ENCODE measurements at places on chromosomes 6 and 20.

- DNase-seq = no peak
These were observed 5.4 kb upstream of the HSF2 start for GRCh38 chr6:122394016-122394415.

DNA sequence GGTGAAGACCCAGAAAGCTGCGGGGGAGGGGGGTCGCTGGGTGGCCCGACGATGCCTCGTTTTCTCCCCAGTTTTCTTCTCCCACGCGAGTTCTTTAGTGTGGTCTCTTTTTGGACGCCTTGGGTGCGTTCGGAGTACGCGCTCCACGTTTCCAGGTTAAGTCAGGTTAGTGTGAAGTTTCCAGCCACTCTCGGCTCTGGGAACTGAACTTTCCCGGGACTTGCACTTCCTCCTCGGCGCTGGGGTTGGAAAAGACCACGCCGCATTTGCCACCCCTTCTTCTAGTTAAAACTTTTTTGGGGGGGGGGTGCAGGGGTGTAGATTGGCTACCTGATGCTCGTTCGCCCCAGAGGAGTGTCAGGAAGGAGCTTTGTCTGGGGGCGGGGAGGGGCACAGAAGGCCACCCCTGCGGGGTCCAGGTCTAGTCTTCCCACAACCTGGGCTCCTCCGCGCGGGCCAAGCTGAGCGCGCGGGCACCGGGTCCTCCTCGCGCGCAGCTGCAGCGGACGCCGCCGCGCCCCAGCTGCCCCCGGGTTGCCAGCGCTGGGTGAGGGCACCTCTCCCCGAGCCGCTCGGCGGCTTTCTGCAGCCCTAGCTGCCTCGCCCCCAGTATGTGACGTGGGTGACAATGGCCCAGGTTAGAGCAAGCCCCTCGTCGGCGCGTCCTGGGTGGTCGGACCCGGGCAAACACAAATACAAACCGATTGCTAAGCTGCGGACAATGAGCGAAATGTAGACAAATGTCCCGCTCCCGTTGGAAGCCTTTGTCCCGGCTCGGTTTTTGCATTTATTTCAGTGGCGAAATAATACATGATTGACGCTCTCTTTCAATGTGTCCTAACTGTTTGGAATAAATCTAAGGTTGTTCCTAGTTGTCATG is 1.7 kb upstream of the NKX2-2 start:
- no peak for DNase-seq

- no peak for DNase-seq
These were observed 1.9 kb upstream of the BMP2 start for GRCh38 chr20:6765469-6766058.

DNA sequence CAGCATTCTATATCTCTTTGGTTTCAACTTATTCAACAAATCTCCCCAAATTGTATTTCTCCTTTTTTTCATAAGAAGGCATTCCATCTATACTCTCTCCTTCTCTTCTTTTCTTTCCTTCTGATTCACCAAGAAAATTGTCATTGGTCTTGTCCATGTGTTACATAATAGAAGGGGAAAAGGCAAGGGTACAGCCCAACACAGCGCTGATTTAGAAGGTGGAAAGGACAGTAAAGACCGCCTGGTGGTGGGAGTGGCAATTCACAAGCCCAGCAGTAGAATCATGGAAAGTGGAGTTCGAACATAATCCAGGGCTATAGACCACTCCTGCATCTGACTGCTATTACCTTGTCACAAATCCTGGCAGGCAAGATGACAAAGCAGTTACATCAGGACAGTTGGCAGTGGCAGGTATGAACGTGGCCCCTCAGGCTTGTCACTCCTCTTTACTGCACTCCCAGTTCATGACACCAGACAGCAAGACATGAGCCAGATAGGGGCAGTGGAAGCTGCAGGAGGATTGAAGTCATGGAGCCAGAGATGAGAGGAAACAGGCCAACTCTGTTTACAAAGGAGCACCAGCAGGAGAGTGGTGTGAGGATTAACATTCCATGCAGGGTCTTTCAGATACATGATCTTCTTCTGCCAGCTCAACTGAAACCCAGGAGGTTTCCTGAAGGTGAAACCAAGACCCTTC is 2.1 kb upstream of the TNFAIP3 start:
- no peak for DNase-seq

- no peak for DNase-seq
These were observed 208.6 kb downstream of the MOXD1 start for GRCh38 chr6:132192631-132193030.

DNA sequence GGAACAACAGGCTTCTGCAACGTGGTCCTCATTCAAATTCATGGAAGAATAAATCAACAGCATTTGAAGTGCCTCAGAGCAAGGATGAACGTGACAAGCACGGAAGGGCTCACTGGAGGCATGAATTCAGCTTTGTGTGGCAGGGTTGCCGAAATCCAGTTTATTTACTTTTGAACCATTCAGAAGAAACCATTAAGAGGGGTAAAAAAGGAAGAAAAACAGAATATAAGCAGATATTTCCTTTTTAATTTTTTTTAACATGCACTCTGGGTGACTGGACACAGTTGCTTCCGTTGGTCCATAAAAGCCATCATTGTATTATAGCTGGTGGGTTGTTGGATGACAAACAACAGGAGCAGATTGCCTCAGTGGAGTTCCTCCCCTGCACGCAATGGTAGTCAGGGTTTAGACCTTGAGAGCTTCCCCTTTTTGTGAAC is 17.3 kb upstream of the SNRPB2 start:
- no peak for DNase-seq

GRCh38 chr20:15155848-15156401 is 818.5 kb upstream of the FLRT3 start:
- no peak for DNase-seq

DNA sequence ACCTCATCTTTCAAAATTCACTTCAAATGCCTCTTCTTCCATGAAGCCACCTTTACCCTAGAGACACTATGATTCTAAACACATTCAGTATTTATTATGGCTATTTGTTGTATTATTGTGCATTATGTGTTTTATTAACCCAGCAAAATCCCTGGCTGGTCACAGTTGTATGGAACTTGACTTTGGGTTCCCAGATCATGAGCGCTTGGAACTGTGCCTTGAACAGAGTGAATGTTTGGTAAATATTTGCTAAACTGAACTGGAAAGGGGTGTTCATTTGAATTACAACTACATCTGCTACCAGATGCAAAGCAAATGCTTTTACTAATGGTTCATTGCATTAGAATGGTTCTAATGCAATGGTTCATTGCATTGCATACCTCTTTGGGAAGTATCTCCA is 259.8 kb downstream of the PKHD1 start:
- no peak for DNase-seq

GRCh38 chr6:10901770-10902169 is 14.9 kb downstream of the SYCP2L start:
- no peak for DNase-seq

GRCh38 chr6:154548130-154548830 is 37.8 kb upstream of the CNKSR3 start:
- no peak for DNase-seq

DNA sequence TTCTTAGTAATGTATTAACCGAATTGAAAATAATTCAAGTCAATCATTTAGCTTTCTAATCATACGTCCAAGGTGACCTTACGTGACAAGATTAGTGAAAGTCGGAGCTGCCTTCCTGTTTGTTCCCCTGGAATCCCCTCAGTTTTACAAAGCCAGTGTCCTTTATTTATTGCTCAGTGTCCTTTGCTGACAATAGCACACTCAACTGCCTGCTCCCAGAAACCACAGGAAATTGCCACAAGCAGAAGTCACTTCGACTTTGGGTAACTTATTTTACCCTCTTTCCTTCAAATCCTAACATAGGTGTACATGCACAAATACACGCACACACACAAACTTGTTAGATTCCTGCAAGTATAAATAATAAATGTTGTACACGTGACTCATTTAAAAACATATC is 1167.7 kb upstream of the ADGRB3 start:
- no peak for DNase-seq

DNA sequence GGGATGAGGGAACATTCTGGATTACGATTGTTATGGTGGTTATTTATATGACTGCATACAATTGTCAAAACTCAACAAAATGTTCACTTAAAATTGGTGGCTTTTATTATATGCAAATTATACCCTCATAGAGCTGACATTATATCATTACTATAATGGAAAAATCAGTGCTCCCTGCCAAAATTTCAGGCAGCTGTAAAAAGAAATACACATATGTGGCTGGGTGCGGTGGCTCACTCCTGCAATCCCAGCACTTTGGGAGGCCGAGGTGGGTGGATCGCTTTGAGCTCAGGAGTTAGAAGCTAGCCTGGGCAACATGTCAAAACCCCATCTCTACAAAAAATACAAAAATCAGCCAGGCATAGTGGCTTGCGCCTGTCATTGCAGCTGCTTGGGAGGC is 75.8 kb upstream of the SULF2 start:
- DNase-seq = no peak
